ENCODE measurements at places on chromosomes 5 and 9.

DNA sequence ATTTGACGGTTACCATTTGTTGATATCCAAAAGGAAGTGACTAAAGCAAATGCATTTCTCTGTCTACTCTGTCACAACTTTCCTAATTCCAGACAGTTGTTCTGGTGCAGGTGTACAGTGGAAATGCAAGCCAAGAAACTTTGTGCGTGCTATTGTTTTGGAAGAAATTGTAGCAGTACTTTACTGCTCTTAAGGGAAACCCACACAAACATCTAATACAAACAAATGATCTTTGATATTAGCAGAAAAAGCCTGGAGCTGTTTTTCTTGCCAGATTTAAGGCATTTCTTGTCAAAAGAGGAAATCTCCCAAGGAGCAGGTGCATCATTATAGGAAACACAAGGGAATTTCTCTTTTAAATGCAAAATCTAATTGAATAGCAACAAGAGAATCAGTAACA lies 2.0 kb downstream of the SNCAIP start:
- no peak for DNase-seq

DNA sequence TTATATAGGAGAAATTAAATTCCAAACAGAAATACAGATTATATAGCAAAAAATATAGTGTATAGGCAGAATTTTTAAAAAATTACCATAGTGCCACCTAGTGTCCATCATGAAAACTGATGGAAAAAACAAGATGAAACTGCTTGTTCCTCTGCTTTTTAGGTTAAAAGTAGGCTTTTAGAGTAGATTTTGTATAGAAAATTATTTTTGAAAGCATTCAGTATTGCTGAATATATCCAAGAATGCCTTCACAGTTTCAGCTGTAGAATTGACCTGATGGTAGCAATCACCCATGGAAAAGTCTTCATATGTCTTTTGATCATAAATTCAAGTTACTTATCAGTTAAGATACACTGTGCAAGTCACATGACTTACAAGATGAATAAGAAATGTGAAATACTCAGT lies 19.7 kb downstream of the RIOK2 start:
- no peak for DNase-seq

DNA sequence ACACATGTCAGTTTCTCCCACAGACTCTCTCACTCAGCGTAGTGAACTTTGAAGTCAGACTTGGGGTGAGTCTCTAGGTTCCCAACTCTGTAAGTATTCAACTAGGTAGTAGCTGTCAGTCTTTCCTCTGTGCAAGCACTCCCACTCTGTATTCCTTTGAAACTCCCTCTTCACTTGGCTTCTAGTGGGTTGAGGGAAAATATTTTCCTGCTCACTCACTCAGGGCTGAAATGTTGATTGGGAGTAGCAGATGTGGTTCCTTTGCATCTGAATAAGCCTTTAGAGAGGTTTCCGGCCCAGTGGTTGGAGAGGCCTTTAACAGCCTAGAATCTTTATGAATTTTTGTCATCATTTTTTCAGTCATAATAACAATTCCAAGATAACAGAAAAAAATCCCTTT lies 18.1 kb upstream of the ARRDC3 start:
- no peak for DNase-seq

DNA sequence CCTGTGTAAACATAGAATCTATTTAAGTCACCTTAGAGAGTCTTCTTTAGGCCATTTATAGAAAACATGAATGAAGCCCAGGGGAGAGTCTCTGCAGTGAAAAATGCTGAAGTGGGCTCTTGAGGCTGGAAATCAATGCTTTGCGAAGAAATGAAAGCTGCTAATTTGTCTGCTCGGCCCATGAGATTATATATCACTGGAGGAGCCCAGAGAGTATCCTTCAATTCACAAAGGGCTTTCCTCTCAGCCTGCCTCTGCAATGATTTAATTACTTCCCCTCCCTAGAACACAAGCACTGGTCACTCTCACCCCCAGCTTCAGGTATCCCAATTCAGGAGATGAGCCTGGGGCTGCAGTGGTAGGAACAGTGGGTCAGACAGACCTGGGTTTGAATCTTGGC lies 8.2 kb upstream of the DRD1 start:
- no peak for DNase-seq

GRCh38 chr9:130530938-130531337 lies 48.4 kb upstream of the FUBP3 start:
- no peak for DNase-seq

DNA sequence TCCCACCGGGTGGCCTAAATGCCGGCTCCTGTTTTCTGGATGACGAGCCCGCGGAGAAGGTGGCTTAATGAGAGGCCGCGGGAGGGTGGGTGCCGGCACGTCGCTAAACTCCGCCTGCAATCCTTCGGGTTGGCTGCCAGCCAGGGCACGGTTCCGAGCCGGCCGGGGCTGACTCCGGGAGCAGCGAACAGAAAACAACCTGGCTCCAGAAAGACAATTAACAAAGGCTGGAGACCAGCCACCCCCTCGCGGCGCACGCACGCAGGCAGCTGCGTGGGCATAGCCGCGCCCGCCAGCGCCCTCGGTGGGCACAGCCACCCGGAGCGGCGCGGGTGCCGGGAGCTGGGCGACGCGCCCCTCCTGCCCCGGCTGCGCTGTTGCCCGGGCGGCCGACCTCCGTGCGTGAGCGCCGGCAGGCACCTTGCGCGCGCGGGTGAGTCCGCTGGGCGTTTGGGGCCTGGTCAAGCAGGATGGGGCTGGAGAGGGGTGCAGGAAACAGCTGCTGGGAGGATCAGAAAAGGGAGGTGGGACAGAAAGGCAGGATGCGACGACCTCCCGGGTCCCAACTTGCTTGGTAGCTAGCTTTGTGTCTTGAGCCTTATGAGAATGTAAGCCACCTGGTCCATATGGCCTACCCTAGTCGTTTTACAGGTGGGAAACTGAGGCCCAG lies at the start of gene ARHGEF37:
TSS of gene ARHGEF37 (plus strand) at position 307 of the 670 bp plus-strand sequence. CDS start 16,272 bp downstream, outside the sequence.
- DNase-seq = no peak

Measured in smooth muscle cell of the brain vasculature (primary cell).